MM.1S (cell line): ENCODE measurements at places on chromosomes 1 and 21.

DNA sequence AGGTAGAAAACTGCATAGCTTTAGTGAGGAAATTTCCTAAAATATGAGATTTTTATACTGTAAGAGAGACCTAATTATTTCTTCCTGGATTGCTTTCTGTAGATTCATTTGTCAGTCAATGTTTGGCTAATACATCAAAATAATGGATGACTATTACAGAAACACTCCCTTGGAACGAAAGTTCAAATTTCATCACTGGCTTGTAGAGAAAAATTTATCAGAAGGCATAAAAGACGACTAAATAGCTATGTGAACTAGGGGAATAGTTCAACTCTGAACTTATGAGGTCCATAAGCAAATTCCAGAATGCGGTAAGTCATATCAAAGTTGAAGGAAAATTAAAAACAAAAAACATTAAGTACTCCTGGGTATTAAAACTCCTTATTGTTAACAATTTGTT, 36.0 kb downstream of the WNT2B start:
- H3K4me3 ChIP-seq = no peak overlapping the region
- H3K27me3 ChIP-seq = no peaks in the 10 kb centered on the region
- H3K36me3 ChIP-seq = no peaks in the 10 kb centered on the region
- DNase-seq = no peak
- H3K4me1 ChIP-seq = no peaks in the 10 kb centered on the region

- H3K27ac ChIP-seq = no peak overlapping the region
- DNase-seq = no peak
- H3K4me1 ChIP-seq = no peaks in the 10 kb centered on the region
- H3K36me3 ChIP-seq = no peaks in the 10 kb centered on the region
Observed at GRCh38 chr1:51263147-51263877, 27.2 kb downstream of the RNF11 start.

GRCh38 chr1:229531326-229531725, 23.2 kb upstream of the NUP133 start:
- H3K36me3 ChIP-seq = 0 out of 2 replicates have a peak, but pooled peaks cover 5% of the 10 kb centered on the region
- no peaks in the 10 kb centered on the region for H3K4me1 ChIP-seq
- H3K27me3 ChIP-seq = no peaks in the 10 kb centered on the region
- no peak for DNase-seq
- no peak overlapping the region for H3K27ac ChIP-seq

- H3K27me3 ChIP-seq = no peaks in the 10 kb centered on the region
- no peaks in the 10 kb centered on the region for H3K4me1 ChIP-seq
- no peak overlapping the region for H3K27ac ChIP-seq
- DNase-seq = no peak
- peaks cover 24% of the 10 kb centered on the region for H3K36me3 ChIP-seq
Observed at GRCh38 chr1:215612391-215612790, 45.3 kb downstream of the KCTD3 start.

- no peak for DNase-seq
- no peaks in the 10 kb centered on the region for H3K36me3 ChIP-seq
- no peak overlapping the region for H3K27ac ChIP-seq
- H3K4me1 ChIP-seq = no peaks in the 10 kb centered on the region
Observed at GRCh38 chr21:24148461-24148860, 1458.8 kb downstream of the MRPL39 start.

- H3K4me3 ChIP-seq = no peak overlapping the region
- H3K27me3 ChIP-seq = no peaks in the 10 kb centered on the region
- no peaks in the 10 kb centered on the region for H3K36me3 ChIP-seq
- H3K4me1 ChIP-seq = no peaks in the 10 kb centered on the region
- no peak overlapping the region for H3K27ac ChIP-seq
- DNase-seq = no peak
Observed at GRCh38 chr1:72780212-72780611, 497.9 kb upstream of the NEGR1 start.

DNA sequence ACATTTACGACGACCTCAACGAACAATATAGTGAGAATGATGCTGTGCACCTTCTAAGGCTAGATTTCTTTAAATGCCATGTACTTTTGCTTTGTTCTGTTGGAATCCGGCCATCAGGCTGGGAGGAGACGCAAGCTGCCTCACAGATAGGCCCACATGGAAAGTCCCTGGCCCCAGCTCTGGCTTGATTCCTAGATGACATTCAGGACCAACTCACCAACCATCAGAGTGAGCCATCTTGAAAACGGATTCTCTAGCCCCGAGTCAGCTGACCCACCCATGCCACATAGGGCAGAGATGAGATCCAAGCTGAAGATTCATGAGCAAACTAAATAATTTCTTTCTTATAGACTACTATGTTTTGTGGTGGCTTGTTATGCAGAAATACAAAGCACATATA, 164.4 kb downstream of the ZNF281 start:
- H3K27me3 ChIP-seq = no peaks in the 10 kb centered on the region
- no peak overlapping the region for H3K27ac ChIP-seq
- no peak overlapping the region for H3K4me3 ChIP-seq
- no peak for DNase-seq

DNA sequence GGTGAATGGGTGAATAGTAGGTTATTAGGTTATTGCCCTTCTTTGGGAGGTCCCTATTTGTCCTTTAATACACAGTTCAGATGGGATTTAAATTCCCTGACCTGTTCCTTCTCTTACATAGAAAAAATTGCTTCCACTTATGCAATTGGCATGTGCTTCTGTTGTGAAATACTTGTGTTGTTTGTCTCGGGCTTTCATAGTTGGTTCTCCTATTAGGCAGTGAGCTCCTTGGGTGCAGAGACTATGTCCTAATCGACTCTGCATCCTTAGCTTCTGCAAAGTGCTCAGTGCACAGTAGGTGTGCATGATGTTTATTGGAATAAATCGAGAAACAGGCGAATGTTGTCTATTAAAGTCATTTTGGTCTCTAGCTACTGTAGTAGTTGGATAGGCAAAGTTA, 1.3 kb upstream of the PDE4B start:
- no peak overlapping the region for H3K4me3 ChIP-seq
- DNase-seq = no peak
- no peaks in the 10 kb centered on the region for H3K36me3 ChIP-seq
- H3K27me3 ChIP-seq = no peaks in the 10 kb centered on the region

DNA sequence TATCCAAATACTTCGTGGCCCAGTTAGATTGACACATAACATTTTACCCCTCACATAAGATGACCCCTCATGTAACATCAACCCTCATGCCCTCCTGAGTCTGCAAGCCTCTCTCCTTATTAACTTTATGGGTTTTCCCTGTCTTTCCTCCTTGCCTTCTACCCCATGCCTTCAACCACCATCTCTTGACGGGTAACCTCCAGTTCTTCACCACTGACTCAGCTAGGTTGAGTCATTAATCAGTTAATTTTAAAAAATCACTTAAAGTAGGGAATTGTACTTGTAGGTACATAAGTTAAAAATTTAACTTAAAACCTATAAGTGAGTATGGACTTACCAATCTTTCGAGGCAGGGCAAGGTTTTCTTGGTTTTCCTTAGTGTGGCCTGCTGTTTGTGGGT, 330.7 kb downstream of the CAMTA1 start:
- no peaks in the 10 kb centered on the region for H3K4me1 ChIP-seq
- H3K27ac ChIP-seq = no peak overlapping the region
- H3K4me3 ChIP-seq = no peak overlapping the region
- H3K27me3 ChIP-seq = peaks cover 80% of the 10 kb centered on the region
- no peak for DNase-seq

- no peak overlapping the region for H3K4me3 ChIP-seq
- H3K27me3 ChIP-seq = peaks cover 86% of the 10 kb centered on the region
- H3K27ac ChIP-seq = no peak overlapping the region
- no peaks in the 10 kb centered on the region for H3K36me3 ChIP-seq
Observed at GRCh38 chr1:17176306-17177061, 28.4 kb upstream of the PADI1 start.

GRCh38 chr1:11458811-11459275, 20.1 kb upstream of the DISP3 start:
- no peak overlapping the region for H3K4me3 ChIP-seq
- no peaks in the 10 kb centered on the region for H3K36me3 ChIP-seq
- H3K4me1 ChIP-seq = no peaks in the 10 kb centered on the region
- no peak for DNase-seq
- peaks cover 98% of the 10 kb centered on the region for H3K27me3 ChIP-seq
- H3K27ac ChIP-seq = no peak overlapping the region

DNA sequence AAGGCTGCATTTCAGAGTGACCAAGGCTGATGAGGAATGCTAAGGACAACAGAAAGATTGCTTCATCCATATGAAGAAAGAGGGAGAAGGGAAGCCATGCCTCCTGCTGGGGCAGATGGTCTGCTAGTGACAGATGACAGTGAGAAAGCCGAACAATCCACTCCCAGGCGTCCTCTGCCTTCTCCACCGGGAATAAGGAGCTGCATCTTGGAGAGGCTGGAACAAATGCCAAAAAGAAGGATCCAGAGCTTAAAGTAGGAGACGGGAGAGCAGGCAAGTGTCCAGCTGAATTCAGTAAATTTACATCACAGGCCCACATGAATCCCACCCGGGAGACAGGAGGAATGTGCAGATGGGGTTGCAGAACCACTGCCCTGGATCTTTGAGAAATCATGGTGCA, 33.4 kb downstream of the DDX20 start:
- no peaks in the 10 kb centered on the region for H3K36me3 ChIP-seq
- H3K27me3 ChIP-seq = no peaks in the 10 kb centered on the region
- H3K27ac ChIP-seq = no peak overlapping the region
- H3K4me3 ChIP-seq = no peak overlapping the region

GRCh38 chr1:39575191-39576015, 1.2 kb downstream of the PABPC4 start:
- peak overlapping the region; percentile 94 for H3K27ac ChIP-seq
- no peaks in the 10 kb centered on the region for H3K27me3 ChIP-seq
- peaks cover 9% of the 10 kb centered on the region for H3K4me1 ChIP-seq
- peak overlapping the region; percentile 96 for H3K4me3 ChIP-seq
- DNase-seq = peak; percentile 39

DNA sequence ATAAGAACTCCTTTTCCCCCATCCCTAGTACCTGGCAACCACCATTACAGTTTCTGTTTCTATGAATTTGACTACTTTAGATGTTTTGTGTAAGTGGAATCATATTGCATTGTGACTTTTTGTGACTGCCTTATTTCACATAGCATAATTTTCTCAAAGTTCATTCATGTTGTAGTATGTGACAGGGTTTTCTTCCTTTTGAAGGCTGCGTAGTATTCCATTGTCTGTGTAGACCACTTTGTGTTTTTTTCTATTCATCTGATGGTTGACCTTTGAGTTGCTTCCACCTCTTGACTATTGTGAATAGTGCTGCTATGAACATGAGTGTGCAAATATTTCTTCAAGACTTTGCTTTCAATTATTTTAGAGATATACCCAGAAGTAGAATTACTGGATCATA, 225.8 kb upstream of the L1TD1 start:
- no peaks in the 10 kb centered on the region for H3K27me3 ChIP-seq
- H3K27ac ChIP-seq = no peak overlapping the region
- no peaks in the 10 kb centered on the region for H3K4me1 ChIP-seq
- no peak for DNase-seq
- H3K4me3 ChIP-seq = no peak overlapping the region

DNA sequence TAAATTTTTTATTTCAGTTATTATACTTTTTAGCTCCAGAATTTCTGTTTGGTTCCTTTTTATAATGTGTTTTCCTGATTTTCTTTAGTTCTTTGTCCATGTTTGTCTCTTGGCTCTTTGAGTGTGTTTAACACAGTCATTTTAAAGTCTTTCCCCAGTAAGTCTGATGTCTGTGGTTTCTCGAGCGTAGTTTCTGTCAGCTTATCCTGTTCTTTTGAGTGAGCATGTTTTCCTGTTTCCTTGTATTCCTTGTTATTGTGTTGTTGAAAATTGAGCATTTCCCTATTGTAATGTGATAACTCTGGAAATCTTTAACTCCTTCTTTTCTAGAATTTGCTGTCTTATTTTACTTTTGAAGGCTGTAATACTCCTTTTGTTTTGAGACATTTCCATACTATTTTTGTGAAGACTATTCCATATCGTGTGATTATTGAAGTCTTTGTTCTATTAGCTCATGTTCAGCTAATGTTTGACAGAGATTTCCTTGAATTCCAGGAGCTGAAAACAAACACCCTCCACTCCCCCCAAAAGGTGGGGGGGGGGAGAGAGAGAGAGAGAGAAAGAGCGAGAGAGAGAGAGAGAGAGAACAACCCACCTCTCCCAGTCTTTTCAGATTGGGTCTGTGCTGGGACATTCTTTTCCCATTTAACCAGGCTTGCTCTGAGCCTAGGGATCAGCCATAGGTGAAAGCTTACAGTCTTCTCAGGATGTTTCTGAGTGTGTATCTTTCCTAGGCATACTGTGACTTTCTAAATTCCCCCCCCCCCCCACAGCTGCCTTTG, 38.3 kb downstream of the SDCCAG8 start:
- H3K4me1 ChIP-seq = no peaks in the 10 kb centered on the region
- H3K36me3 ChIP-seq = no peaks in the 10 kb centered on the region
- no peak for DNase-seq
- no peak overlapping the region for H3K4me3 ChIP-seq

DNA sequence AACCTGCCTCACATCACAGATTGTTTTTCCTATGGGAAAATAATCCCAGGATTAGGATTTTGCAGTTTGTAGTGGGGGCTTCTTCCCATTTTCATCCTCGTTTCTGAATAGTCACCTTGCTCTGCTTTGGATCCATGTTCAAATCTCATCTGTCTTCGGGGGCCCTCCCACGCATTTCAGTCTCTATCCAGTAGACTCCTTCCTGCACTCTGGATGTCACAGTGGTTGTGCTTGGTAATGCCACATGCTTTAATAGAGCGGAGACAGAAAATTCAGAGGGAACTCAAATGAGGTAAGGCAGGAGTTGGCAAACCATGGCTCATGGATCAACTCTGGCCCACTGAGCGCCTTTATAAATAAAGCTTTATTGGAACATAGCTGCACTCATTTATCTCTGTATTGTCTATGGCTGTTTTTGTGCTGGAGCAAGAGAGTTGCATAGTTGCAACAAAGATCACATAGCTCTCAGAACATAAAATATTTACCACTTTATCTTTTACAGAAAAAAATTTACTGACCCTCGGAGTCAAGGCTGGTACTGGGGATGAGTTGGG, 101.0 kb downstream of the SPATA46 start:
- H3K4me1 ChIP-seq = no peaks in the 10 kb centered on the region
- no peak overlapping the region for H3K4me3 ChIP-seq
- DNase-seq = no peak
- H3K27me3 ChIP-seq = no peaks in the 10 kb centered on the region
- H3K36me3 ChIP-seq = no peaks in the 10 kb centered on the region

DNA sequence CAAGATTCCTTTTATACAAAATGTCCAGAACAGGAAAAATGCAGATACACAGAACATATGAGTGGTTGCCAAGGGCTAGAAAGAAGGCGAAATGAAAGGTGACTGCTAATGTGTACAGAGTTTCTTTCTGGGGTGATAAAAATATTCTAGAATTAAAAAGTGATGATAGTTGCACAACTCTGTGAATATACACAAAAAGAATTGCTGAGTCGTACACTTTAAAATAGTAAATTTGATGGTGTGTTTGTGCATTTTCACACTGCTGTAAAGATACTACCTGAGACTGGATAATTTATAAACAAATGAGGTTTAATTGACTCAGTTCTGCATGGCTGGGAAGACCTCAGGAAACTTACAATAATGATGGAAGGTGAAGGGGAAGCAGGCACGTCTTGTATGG, 23.9 kb downstream of the KLHDC7A start:
- no peak for DNase-seq
- no peak overlapping the region for H3K27ac ChIP-seq
- no peak overlapping the region for H3K4me3 ChIP-seq
- H3K36me3 ChIP-seq = no peaks in the 10 kb centered on the region
- no peaks in the 10 kb centered on the region for H3K4me1 ChIP-seq
